ENCODE measurements at places on chromosomes 16 and 17.

GRCh38 chr17:30401097-30401496 lies 22.4 kb downstream of the CPD start:
- DNase-seq = no peak

DNA sequence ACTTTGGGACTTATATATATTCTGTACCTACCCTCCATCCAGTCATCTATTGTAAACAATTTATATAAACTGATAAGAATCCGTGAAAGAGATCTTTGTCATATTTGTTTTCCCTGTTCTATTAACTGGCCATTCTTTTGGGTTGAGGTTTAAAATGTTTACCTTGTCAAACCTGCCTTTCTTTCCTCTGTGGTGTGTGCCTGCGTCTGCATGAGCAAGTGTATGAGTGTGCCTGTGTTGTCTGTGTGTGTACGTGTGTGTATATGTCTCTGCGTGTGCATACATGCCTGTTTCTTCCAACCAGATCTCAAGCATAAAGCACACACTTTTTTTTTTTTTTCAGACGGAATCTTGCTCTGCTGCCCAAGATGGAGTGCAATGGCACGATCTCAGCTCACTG lies 201.5 kb downstream of the C16orf95 start:
- DNase-seq = no peak

GRCh38 chr16:85123891-85124635 lies 11.8 kb upstream of the CIBAR2 start:
- DNase-seq = no peak

DNA sequence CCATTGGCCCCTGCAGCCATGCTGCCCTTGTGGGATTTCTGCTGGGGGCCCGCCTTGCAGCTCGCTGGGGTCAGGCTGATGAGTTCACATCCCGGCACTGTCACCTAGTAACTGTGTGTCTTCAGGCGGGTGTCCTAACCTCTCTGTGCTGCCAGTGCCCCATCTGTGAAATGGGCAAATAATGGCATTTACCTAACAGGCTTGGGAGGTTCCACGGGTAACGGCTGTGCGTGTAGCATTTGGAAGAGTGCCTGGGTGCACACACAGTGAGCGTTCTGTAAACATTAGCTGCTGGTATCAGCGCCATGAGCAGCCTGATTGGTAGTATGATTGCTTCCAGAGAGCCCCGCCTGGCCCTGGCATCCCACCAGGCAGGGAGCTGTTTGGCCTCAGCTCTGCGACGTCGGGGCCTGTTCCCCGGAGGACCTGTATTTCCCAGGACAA lies 167.3 kb upstream of the GSE1 start:
- no peak for DNase-seq

- peak; percentile 49 for DNase-seq
Measured at GRCh38 chr16:22297871-22298733, 893 bp downstream of the POLR3E start.

DNA sequence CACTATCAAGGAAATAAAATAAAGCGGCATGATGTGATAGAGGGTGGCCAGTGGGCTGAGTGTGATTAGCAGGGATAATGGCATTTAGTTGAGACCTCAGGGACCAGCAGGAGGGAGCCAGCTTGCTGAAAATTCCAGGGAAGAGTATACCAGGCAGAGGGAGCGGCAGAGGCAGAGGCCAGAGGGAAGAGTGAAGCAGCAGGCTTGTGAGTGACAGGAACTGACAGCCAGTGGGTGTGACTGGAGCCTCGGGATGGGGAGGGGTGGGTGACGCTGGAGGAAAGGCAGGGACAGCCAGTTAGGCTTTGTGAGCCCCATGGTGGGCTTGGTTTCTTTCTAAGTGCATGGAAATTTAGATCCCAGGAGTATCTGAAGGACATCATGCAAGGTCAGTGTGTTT lies 209.7 kb upstream of the CACNG3 start:
- no peak for DNase-seq

- DNase-seq = no peak
Measured at GRCh38 chr17:37261286-37261685, 114.5 kb upstream of the C17orf78 start.

- no peak for DNase-seq
Measured at GRCh38 chr17:48514477-48514876, 16.3 kb downstream of the HOXB1 start.

DNA sequence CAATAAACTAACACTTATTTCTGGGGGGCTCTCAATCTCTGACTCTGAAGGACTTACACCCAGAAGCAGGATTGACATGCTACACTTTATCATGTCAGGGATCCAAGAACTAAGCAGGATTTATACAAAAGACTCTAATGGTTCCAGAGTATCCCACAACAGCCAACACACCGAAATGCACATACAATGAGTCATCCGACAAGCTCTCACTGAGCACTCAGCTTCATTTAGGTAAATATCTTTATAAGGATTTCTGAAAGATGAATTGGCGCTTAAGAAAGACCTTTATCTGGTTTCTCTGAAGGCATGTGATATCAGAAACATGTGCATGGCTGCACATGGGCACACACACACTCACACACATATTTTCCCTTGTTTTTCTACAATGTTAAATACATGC lies 77.2 kb downstream of the TOX3 start:
- no peak for DNase-seq

DNA sequence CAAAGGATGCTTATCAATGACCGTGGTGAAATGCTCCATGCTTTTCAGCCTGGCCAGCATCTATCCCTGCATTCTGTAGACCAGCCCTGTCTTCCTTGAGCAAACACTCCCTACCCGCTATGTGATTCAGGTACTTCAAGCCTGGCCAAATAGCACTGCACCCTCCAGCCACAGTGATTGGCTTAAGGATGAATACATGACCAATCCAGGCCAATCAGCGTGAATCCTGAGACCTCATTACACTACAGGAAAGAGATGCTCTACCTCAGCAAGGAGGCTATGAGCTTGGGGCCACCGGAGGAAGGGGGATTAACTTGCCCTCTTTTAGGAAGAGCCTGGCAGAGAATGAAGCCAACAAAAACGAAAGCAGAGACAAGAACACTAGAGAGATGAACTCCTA lies 162.5 kb downstream of the ZNF423 start:
- DNase-seq = no peak

DNA sequence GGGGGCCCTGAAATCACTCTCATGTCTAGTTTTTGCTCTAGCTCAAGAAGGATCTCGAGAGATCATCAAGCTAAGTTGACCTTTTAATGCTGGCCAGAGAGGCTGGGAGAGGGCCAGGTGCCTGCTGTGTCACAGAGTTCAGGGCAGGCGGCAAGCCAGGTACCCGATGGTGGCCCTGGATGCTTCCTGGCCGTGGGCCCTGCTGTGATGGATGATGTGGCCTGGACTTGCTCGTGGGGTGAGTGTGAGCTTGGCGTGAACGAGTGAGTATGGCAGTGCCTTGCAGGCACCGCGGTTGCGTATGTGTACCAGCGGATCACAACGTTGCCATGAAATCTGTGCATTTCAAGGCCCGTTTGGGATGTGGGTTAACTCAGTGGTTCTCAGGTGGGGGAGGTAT lies 7.4 kb downstream of the IRF8 start:
- no peak for DNase-seq

DNA sequence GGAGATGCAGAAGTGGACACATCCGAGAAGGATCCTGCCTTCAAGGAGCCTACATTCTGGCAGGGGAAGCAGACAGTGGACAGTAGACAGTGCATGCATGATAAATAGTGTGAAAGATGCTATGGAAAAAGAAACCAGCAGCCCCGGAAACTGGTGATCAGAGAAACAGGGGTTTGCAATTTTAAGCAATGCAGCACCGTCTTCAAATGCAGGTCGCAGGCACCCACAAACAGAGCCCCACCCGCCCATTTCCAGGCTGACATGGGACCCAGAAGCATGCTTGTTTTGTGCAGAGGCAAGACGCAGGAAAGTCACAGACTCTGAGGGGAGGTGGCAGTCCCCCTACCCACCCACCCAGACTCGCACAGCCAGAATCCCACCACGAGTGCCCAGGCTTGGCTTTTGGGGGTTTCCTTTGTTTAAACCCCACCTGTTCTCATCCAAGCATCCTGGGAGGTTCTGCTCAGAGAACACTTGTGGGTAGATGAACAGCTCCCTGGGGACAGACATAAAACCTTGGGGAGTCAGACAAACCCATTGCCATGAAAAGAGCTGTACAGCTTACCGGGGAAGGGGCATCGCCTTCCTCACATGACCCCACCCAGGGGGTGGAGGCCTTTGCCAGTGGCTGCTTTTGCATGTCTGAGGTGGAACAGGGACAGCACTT lies 114.3 kb downstream of the MGAT5B start:
- DNase-seq = no peak

GRCh38 chr17:3892095-3892998 lies 506 bp downstream of the CAMKK1 start:
- peak; percentile 65 for DNase-seq

- no peak for DNase-seq
Measured at GRCh38 chr17:70989280-70989679, 819.9 kb downstream of the KCNJ2 start.

GRCh38 chr17:70446446-70446845 lies 277.1 kb downstream of the KCNJ2 start:
- DNase-seq = no peak

- DNase-seq = no peak
Measured at GRCh38 chr17:50596191-50597037, 35.9 kb downstream of the CACNA1G start.

GRCh38 chr16:7585705-7586104 lies 253.1 kb downstream of the RBFOX1 start:
- no peak for DNase-seq

DNA sequence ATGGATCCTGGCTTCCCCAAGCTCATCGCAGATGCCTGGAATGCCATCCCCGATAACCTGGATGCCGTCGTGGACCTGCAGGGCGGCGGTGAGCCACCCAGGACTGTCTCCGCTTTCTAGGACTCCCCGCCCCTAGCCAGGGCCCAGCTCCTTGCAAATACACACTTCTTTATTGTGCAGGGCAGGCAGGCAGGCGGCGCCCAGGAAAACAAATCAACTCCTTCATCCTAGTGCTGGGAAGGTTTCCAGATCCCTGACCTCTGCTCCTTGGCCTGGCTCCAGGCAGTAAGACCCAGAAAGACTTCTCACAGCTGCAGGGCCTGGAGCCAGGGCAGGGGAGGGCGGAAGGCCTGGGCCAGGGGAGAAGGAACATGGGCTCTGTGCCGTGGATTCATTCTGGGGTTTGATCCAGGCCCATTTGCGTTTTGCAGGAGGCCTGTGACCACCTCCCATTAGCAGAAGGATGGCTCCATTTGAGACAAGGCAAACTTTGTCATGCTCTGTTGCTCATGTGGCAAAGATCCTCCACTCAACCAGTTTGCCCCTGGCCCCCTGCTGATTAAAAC lies 6.0 kb upstream of the LPCAT2 start:
- DNase-seq = no peak

DNA sequence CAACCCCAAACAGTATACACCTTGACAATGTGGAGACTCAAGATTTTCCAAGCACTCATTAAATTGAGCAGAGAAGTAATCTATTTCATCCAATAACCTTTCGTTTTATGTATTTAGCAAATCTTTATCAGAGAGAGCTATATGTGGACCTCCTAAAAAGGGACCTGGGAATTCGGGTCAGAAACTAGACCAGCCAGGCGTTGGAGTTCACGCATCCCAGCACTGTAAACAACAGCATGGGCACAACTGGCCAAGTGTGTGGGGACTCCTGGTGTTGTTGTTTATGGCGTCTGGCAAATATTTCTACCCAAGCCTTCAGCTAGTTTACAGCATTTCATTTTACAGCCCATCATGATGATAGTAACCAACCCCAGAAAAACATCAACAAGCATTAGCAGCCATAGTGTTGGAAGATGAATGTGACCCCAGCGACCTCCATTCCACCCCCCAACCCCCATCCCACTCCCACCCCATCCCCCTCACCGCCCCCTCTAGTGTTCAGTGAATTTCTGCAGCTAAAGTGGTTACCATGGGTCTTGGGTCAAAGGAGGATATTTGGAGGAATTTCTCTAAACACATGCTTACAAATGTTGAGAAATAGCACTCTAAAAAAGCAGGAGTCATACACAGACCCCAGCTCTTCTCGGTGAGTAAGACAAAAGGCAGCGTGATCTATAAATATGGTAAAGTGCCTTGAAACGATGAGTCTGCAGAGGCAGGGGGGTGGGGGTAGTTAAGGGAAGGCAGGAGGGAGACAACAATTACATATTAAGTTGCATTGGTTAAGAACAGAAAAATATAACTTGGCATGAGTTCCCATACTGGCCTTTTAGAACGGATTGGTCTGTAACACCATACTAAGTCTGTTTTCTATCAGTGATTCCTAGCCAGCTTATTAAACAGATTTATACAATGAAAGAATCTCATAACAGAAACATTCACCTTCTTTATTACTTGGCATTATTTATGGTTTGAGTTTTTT lies 91.4 kb upstream of the TBX2 start:
- no peak for DNase-seq

DNA sequence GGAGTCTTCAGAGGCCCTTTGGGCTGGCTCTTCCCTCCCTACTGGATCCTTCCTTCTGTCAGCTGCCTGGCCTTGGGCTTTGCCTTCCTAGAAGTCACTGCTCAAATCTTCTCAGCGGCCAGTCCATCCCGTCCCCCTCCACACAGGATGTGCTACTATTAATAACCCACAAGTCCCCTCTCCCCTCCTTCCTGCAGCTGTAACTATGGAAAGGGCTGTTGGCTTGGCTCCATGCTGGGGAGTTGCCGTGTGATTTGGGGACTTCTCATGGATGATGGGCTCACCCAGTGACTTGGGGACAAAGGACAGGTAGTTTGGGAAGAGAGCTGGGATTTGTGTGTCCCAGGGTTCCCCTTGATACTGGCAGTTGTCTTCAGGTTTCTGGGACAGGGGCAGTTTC lies 19.4 kb downstream of the TMEM94 start:
- no peak for DNase-seq

- no peak for DNase-seq
Measured at GRCh38 chr17:68455901-68456338, 1.4 kb downstream of the WIPI1 start.

DNA sequence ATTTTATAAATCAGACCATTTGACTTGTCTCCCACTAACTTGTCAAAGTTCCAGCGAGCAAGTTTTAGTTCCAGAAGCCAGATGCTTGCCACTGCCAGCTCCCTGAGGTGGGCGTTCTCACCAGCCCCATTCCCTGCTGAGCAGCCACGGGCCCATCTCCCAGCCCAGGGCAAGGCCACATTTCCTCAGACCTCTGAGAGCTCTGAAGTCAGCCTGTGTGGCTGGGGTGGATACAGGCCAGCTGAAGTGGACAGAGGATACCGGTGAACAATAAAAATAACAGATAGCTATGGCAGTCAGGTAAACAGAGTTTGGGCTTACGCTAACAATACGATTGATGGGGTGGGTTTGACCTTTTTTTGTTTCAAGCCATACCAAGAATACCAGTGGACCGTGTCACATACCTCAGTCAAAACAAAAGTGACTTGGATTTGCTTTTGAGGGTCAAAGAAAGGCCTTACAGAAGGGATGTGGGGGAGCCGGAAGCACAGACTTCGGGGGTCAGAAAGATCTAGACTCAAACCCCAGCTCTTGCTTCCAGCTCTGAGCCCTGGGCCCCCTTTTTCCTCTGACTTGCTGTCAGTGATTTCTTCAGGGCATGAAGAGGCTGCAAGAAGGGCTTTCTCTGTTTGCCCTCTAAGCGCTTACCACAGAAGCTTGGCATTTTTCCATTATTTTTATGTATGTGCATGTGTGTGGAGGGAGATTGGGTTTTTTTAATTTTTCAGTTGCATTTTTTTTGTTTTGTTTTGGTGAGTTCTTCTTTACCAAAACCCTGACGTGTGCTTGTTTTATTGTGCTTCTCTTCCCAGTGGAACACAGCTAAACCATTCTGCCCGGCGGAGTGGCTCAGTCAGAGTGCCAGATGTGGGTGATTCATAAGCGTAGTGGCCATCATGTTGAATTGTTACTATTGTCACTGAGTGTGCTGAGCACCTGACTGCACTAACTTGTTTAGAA lies 109.9 kb downstream of the GNAO1 start:
- DNase-seq = no peak

Measured in activated T-helper 9 cell treated with anti-CD3 and anti-CD28 coated beads, Interleukin-2, amount 50 U/mL, for 16 hours (primary cell).